ENCODE measurements at places on chromosomes 7 and 10. TPM values are rescaled to one million over a fixed set of nuclear protein-coding genes. Genes with fewer than 3 reads are reported as not detected.

DNA sequence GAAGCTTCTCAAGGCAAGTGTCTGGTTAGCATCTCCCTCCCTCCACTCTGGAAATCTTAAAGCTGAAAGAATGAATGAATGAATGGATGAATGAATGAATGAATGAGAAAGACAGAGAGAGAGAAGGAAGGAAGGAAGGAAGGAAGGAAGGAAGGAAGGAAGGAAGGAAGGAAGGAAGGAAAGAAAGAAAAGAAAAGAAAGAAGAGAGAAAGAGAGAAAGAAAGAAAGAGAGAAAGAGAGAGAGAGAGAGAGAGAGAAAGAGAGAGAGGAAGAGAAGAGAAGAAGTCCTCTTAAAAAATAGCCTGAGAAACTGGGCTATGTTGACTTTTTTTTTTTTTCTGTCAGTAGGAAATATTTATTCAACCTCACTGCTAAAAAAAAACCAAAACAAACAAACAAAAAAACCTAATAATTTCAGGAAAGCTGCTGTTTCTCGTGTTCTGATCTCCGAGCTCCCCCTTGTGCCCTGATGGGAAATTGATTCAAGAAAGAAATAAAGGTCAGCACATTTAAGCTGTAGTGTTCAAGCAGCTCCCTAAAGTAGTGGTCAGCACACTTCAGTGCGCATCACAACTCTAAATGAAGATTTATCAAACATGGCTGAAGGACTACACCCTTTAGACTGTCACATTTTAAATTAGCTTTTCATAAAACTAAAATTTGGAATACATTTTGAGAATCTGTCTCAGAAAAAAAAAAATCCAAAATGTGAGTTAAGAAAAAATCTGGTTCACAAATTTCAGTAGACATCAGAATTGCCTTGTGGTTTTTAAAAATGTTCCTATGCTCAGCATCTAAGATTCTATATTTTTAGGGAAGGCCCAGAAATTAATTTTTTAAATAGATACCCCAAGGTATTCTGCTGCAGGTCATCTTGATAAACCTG is 154.3 kb downstream of the ELAPOR2 start:
- DNase-seq, result no peak

Gene PANK1
- 4.9 TPM for total RNA-seq

Gene PRKAR2B
- 17.8 TPM for total RNA-seq

Gene CRHR2
- 1.1 TPM for total RNA-seq

DNA sequence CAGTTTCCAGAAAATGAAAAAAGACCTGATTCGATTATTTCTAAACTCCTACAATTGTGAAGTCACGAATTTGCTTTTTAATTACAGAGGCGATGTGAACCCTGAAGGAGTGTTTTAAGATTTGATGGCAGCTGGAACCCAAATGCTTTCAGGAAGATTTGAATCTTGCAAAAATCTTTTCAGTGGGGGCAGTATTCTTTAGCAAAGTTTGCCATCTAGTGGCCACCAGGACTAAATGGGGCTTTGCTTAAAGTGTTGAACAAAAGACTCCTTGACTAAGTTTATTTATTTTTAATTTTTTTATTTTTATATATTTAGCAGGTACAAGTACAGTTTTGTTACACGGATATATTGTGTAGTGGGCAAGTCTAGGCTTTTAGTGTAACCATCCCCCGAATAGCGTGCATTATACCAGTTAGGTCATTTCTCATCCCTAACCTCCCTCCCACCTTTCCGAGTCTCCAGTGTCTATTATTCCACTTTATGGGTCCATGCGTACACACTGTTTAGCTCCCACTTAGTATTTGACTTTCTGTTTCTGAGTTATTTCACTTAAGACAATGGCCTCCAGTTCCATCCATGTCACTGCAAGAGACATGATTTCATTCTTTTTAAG is 98.8 kb downstream of the CACNB2 start:
- DNase-seq, result no peak

Gene PODXL
- 54.9 TPM for total RNA-seq

- DNase-seq, result no peak
Measured at GRCh38 chr7:104621321-104621720, 292.9 kb downstream of the LHFPL3 start.

Gene ACTR3C
- 3.3 TPM for total RNA-seq

GRCh38 chr7:15581352-15581951 is 19.6 kb upstream of the AGMO start:
- DNase-seq, result no peak

Gene C10orf53
- not detected for total RNA-seq

Gene BAMBI
- total RNA-seq, result 15.6 TPM

Gene ANK3
- total RNA-seq, result 203 TPM

GRCh38 chr10:11331046-11331577 is 280.3 kb downstream of the USP6NL start:
- DNase-seq, result no peak

DNA sequence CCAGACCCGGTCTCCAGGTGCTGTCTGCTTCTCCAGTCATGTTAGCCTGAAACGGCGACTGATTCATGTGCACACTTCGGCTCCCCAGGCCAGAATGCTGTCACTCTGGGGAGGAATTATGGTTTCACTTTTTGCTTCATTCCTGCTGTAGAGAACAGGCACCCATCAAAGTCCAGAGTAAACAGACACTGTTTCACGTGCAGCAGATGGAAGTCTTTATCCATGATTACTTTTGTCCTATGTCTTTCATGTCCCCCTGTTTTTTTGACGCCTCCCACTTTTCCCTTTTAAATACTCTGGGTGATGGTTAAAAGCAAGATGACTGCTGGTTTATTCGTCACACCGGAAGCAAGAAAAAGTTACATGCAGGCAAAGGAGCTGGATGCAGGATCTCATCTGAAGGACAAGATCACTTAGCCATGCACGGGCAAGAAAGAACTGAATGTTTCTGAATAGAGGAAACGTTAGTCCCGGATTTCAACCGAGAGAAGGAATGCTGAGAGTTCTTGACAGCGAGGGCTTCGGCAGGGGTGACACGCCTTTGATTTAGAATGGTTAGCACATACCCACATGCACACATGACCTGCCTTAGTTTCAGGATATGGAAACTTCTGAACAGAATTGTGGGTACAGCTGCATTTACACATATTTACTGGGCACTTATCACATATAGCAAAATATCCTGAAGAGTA is 250.0 kb upstream of the KLF6 start:
- no peak for DNase-seq

GRCh38 chr10:110405380-110405779 is 92.3 kb upstream of the DUSP5 start:
- no peak for DNase-seq

GRCh38 chr10:130967784-130968183 is 343.7 kb downstream of the TCERG1L start:
- no peak for DNase-seq

DNA sequence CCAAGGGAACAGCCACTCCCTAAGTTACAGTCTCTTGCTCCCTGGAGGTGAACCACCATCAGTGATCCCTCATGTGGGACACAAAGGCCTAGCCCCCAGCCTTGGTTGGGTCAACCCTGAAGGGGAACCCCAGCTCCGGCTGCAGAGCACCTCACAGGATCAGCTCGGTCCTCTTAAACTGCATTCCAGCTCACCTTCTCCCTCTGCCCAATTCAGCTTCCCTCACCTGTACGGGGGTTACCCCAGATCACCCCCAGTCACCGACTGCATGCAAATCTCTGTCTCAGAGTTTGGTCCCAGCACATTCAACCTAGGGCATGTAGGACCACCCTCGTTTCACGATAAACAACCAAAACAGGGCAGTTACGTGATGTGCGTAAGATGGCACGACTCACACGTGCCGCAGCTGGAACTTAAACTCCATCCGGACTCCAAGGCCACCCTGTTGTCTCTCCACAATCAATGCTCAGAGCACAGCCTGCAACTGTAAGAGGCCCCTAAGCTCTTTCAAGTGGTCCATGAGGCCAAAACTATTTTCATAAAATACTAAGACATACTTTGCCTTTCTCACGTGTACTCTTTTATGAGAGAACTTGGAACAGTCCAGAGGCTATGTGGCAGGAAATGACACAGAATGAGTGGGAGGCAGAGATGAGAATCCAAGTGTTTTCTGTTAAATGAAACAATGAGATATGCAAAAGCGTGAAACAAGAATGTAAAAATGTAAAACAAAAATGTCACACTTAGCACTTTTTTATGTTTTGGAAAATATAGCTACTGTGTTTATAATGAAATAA is 285.2 kb downstream of the PTPRN2 start:
- no peak for DNase-seq

- no peak for DNase-seq
Measured at GRCh38 chr10:80870282-80870681, 332.6 kb downstream of the SH2D4B start.

Gene SCIN
- total RNA-seq, result 9.8 TPM

Gene C10orf71
- total RNA-seq, result 0.18 TPM

DNA sequence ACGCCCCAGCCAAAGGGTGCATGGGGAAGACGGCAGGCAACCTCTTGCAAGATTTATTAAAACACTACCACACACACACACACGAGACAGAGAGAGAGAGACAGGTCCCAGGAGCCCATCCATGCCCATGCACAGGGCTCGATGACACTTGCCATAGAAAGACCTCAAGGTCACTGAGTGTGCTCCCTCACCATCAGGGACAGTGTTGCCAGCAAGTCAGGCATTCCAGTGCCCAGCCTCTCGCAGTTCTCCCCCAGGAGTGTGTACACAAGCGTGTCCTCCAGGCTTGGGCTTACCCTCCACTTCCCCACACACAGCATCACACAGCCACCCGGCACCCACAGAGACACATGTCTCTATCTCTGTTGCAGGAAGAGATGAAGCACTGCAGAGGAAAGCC is 46.8 kb upstream of the SLF2 start:
- DNase-seq, result no peak

- DNase-seq, result no peak
Measured at GRCh38 chr7:1156782-1157535, 3.0 kb downstream of the ZFAND2A start.

DNA sequence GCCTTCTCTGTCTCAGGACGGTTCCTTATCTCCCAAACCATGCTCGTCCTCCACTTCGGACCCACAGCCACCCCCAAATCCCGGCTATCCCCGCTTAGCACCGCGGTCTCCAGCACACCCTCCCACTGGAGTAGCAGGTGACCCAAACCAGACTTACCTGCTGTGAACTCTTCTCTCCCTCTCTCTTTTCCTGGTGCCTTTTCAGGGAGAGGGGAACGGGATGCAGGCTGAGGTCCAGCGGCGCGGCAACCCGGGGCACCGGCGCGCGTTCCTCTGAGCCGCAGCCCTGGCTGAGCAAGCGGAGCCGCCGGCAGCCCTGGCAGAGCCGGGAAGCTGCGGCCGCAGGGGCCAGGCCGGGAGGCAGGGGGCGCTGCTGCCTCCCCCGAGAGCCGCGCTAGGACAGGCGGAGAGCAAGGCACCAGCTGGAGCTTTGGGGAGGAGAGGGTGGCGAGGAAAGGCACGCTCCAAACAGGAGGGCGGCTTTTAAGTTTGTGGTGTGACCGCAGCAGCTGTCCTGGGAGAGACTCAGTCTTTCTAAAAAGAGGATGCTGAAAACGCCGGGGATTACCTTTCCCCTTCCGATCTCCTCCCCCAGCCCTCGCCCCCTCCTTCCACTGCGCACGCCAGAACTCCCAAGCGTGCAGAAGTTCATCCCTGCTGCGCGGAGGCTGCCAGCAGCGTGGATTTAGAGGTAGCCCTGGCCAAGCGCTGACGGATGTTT is at the start of gene SEMA3D:
SEMA3D (minus strand) TSS at position 536 of the 721 bp plus-strand sequence. CDS start 65,165 bp downstream, outside the sequence.
- peak; percentile 81 for DNase-seq

GRCh38 chr10:113742466-113742865 is 9.0 kb upstream of the PLEKHS1 start:
- DNase-seq, result no peak

Gene BUD23
- 47.4 TPM for total RNA-seq

DNA sequence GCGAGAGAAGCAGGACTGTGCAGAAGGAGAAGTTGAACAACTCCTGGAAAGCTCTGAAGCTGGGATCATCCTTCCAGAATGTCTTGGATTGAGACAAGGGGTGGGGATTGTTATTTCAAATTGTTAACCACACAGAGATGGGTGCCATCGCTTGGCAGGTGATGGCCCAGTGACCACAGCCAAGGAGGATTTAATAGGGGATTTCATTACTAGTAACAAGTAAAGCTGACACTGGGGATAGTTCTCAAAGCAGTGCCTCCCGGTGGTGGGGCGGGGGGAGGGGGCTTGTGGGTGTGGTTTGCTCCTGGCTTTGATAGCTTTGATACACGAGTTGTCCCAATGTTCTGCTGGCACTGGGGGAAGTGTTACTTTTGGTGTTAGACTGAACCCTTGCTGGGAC is 59.2 kb downstream of the ZNF503 start:
- DNase-seq, result no peak

- DNase-seq, result no peak
Measured at GRCh38 chr10:132185601-132186487, 904 bp upstream of the DPYSL4 start.
